ENCODE measurements at places on chromosomes 5 and 9. TPM values are rescaled to one million over a fixed set of nuclear protein-coding genes. Genes with fewer than 3 reads are reported as not detected.

Gene ADCY2
- total RNA-seq = not detected

Gene WDR38
- total RNA-seq = not detected

Gene RIC1
- total RNA-seq = 23.2 TPM

GRCh38 chr5:1899201-1899600 is 16.5 kb upstream of the IRX4 start:
- H3K27ac ChIP-seq = no peak overlapping the region
- H3K36me3 ChIP-seq = no peaks in the 10 kb centered on the region
- H3K27me3 ChIP-seq = peaks cover 56% of the 10 kb centered on the region

DNA sequence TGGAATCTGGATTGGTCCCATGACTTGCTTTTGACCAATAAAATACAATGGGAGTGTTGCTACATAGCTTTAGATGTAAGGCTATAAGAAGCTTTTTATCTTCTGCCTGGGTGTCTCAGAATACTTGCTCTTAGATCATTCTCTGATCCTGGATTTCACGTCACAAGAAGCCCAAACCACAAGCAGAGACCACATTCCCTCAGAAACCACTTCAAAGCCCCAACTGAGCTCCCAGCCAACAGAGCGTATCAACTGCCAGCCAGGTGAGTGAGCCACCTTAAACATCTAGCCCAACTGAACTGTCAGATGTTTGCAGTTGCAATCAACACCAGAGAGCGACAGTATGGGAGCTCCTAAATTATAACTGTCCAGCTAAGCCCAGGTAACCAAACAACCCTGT is 687.1 kb downstream of the TLE1 start:
- H3K4me1 ChIP-seq = no peaks in the 10 kb centered on the region
- no peak overlapping the region for H3K27ac ChIP-seq
- peaks cover 9% of the 10 kb centered on the region for H3K27me3 ChIP-seq
- no peaks in the 10 kb centered on the region for H3K36me3 ChIP-seq
- H3K4me3 ChIP-seq = no peak overlapping the region

- no peaks in the 10 kb centered on the region for H3K4me1 ChIP-seq
- no peak overlapping the region for H3K4me3 ChIP-seq
- no peak for DNase-seq
- no peak overlapping the region for H3K27ac ChIP-seq
- no peaks in the 10 kb centered on the region for H3K36me3 ChIP-seq
Measured at GRCh38 chr9:69462394-69462793, 137.4 kb downstream of the ENTREP1 start.

GRCh38 chr5:2102819-2103776 is 220.4 kb upstream of the IRX4 start:
- no peaks in the 10 kb centered on the region for H3K4me1 ChIP-seq
- no peaks in the 10 kb centered on the region for H3K27me3 ChIP-seq
- no peaks in the 10 kb centered on the region for H3K36me3 ChIP-seq

- no peak overlapping the region for H3K4me3 ChIP-seq
- no peak for DNase-seq
- H3K36me3 ChIP-seq = no peaks in the 10 kb centered on the region
- H3K4me1 ChIP-seq = peaks cover 9% of the 10 kb centered on the region
- H3K27ac ChIP-seq = no peak overlapping the region
Measured at GRCh38 chr9:99169982-99170761, 51.6 kb downstream of the ALG2 start.

Measured in T-cell (primary cell).